ENCODE measurements at places on chromosomes 13 and 19.

DNA sequence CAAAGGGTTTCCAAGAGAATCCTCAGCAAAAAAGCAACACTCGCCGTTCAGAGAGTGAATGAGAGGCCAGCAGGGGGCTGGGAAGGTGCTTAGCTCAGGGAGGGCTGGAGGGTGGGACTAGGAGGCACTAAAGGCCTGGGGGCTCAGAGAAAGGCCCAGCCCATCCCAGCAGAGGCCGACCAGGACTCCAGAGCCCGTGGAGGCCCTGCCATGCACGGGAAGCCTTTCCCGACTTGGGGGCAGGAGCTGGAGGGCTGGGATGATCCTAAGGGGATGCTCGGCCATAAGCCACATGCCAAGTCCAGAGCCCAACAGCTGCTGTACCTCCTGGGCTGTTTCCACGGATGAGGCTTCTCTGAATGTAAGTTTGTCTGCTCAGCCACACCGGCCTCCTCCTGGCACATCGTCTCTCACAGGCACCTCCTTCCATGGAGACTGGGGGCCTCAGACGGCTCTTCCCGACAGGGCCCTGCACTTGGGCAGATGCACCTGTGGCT is 19.5 kb downstream of the RASA3 start:
- no peak for DNase-seq

DNA sequence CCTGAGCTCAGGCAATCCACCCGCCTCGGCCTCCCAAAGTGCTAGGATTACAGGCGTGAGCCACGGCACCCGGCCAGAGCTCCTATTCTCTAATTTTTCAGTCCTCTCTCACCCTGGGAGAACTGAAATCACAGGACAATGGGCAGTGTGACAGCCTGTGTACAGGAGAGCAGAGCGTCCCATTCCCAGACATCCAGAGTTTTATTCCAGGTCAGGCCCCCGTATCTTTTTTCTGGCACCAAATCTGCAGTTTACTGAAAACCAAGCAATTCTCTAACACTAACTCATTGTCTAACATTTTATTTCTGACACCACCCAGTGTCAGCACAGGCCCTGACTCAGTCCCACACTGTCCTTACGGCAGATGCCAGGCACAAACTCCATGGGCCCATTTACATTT is 6.7 kb downstream of the ZNF708 start:
- no peak for DNase-seq

DNA sequence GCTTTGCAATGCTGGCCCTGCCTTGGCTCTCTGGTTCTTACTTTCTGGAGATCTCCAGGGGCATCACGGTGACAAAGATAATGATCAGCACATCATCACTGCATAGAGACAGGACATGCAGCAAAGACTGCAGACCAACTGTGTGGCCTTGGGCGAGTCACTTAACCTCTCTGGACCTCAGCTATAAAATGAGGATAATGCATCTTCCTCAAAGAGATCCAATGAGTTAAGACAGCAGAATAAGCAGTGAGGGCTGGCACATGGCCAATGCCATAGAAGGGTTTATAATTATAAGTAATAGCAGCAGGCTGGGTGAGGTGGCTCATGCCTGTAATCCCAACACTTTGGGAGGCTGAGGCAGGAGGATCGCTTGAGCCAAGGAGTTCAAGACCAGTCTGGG is 2.4 kb downstream of the MAG start:
- no peak for DNase-seq

GRCh38 chr19:42176990-42177685 is 40.3 kb downstream of the DEDD2 start:
- peak; percentile 67 for DNase-seq

DNA sequence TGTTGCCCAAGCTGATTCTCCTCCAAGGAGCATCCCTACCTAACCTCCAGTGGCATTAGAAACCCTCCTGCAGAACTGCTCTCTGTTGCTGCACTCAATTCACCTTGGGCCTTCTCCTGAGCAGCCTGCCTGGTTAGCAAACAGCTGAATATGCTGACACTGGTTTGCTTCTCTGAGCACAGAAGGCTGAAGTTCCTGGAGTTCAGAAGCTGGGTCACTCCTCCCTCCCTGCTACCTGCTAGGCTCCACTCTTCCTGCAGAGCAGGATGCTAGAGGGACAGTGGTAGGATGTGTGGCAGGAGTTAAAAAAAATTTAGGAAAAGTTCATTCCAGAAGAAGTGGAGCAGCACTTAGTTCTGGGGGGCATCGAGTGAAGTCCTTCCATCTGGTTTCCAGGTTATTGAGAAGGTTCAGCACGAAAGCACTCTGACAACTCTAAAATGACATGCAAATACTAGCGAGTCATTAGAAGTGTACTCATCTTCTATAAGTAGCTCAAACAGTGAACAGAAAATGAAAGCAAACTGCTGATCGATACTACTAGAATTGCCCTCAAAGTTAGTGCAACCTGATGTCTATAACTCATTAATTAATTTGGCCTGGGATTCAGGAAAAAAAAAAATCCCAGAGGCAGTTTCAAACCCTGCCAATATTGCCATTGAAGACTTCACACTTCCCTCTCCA is 293.7 kb downstream of the POU4F1 start:
- DNase-seq = no peak

GRCh38 chr13:63542770-63543169 is 2127.1 kb upstream of the PCDH20 start:
- DNase-seq = no peak

DNA sequence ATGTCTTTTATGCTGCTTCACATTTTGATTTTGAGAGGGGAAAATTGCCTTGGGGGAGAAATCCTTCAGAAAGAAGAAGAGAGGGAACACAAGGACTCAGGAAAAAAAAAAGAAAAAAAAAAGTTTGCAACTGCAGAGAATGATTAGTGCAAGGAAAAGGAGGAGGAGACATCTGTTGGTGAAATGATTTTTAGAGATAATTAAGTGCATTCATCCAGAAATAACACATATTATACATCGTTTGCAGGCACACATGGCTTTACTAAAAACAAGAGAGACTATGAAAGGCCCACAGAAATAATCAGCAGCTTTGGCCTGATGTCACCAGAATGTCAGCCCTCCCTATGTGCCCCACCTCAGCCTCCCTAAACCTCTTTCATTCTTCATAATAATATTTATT is 1058.2 kb downstream of the PCDH9 start:
- no peak for DNase-seq

DNA sequence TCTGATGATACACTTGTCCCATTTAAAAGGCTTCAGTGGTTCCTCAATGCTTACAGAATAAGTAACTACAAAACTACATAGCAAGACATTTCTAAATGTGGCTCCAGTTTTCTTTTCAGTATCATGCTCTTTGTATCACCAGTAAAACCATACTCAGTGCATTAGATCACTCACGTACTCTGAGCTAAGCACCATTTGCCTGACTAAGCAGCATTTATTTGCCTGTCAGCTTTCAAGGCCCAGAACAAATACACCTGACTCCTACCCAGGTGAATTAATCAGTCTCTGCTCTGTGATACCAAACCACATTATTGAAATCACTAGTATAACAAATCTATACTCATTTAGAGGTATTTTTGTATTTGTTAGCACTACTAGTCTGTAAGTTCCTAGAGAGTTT is 47.4 kb upstream of the PCDH20 start:
- no peak for DNase-seq

GRCh38 chr13:67008075-67008668 is 222.0 kb downstream of the PCDH9 start:
- DNase-seq = no peak

DNA sequence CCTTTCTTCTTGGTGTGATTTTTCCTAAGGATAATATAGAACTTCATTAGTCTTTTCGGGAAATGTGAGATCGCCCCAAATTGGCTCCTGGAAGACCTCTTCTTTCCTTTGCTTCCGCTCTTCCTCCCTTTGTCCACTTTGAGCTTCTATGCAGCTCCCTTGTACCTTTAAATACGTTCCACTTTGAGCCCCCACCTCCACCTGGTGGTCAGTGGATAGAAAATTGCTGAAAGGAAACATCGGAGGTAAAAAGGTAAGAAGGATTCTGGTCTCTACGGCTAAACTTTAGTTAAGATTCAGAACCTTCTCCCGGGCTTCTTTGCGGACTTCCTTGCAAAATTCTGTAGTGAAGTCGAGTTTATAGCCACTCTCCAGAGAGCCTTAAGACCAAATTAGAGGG is 55.0 kb upstream of the TM9SF2 start:
- no peak for DNase-seq

DNA sequence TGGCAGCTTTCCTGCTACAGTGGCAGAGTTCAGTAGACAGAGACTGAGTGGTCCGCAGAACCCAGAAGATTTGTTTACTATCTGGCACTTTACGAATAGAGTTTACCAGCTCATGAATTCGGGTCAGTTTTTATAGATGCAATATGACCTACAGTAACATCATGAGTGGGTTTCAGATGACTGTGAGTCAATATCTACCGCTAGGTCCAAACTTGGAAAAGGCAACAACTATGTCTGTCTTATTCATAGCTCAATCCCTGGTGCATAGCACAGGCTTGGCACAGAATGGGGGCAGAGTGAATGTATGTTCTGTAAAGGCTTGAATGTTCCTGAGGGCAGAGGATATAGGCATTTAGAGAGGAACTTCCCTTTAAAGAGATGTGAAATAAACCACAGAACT is 65.2 kb downstream of the RAP2A start:
- DNase-seq = no peak

DNA sequence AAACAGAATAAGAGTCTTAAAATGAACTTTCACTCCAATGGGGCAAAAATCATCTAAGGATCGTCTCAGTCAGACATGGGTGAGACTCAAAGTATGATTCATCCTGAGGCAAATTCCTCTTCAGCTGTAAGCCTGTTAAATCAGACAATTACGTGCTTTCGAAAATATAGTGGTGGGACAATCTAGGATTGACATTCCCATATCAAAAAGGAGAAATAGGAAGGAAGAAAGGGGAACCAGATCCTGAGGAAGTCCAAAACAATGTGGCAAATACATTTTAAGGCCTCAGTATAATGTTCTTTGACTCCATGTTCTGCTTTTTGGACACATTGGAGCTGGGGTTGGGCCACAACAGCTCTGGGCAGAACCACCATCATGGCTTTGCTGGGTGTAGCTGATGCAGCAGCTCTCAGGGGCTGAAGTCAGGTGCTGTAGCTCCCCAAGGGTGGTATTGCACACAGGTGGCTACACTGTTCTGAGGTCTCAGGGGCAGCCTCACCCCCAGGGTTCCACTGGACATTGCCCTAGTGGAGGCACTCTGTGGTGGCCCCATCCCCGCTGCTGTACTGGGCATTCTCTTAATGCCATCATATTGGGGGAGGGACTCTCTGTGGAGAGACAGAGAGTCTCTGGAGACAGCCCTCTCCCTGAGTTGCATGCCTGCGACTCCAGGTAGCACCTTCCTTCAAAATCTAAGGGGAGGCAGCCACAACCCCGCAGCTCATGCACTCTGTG is 5.7 kb upstream of the FPR3 start:
- DNase-seq = no peak

- peak; percentile 40 for DNase-seq
Measured at GRCh38 chr13:71759651-71760511, 107.1 kb downstream of the DACH1 start.

GRCh38 chr19:16069813-16070365 is 6.4 kb upstream of the TPM4 start:
- DNase-seq = no peak

DNA sequence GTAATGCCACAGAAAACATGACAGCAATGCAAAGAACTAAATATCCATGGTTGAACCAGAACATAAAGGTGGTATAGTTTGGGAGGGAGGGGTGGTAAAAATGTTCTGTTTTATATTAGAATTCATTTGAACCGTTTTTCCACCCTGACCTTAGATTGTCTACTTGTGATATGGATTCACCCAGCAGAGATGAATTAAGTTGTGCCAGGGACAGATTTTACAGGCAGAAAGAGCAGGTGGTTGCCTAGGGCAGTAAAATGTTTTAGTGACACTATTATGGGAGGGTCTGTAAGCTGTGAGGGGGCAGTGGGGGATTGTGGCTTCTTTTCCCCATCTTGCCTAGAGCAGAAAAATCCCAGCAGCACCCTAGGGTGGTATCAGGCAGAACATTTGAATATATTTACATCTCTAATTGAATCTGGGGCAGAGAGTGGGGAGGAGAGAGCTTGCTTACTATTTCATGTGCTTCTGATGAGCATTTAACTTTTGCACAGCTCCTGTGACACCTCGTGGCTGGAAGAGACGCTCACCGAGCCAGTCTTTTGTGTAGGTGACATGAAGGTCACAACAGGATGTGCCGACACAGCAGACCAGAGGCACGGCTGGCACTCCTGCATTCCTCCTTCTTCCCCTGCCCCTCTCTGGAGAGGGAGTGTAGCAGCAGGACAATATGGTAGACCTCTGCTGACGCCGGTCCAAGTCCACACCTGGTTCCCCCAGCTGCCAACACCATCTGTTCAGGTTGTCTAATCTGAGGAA is 452.3 kb downstream of the IRS2 start:
- no peak for DNase-seq

GRCh38 chr13:99308471-99309087 is 1.4 kb upstream of the GPR183 start:
- DNase-seq = no peak

GRCh38 chr19:53876651-53877224 is 5.3 kb upstream of the PRKCG start:
- no peak for DNase-seq

DNA sequence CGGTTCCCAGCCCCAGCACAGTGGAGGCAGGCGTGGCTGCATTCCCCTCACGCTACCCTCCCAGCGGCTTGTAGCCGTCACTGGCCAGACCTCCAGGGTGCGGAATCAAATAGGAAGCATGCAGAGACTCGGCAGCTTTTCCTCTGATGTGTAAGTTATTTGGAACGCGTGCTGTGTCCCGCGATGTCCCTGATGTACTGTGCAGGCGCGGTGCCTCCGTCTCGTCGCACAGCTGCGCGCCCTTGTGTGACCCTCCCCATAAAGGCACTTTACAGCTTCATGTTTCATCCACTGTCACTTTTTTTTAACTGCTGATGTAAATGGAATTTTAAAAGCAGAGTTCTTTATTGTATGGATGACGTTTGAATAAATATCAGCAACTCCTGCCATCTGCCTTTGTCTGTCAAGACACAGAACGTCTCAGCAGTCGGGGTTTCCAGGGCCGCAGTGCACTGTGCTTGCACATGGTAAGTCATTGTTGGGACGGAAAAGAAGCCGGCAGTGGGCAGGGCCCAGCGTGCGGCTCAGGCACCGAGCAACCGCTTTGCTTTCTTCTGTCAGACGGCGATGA is 7.3 kb upstream of the F7 start:
- no peak for DNase-seq

- DNase-seq = no peak
Measured at GRCh38 chr13:42466123-42466522, 107.8 kb upstream of the TNFSF11 start.

GRCh38 chr13:110369400-110369799 is 62.3 kb downstream of the COL4A2 start:
- DNase-seq = no peak

- no peak for DNase-seq
Measured at GRCh38 chr13:110949628-110950027, 34.8 kb upstream of the ANKRD10 start.

Data from right kidney (tissue), 9 donors.